Caudate nucleus (tissue), 63 donors: ENCODE measurements at places on chromosomes 3 and 15.

DNA sequence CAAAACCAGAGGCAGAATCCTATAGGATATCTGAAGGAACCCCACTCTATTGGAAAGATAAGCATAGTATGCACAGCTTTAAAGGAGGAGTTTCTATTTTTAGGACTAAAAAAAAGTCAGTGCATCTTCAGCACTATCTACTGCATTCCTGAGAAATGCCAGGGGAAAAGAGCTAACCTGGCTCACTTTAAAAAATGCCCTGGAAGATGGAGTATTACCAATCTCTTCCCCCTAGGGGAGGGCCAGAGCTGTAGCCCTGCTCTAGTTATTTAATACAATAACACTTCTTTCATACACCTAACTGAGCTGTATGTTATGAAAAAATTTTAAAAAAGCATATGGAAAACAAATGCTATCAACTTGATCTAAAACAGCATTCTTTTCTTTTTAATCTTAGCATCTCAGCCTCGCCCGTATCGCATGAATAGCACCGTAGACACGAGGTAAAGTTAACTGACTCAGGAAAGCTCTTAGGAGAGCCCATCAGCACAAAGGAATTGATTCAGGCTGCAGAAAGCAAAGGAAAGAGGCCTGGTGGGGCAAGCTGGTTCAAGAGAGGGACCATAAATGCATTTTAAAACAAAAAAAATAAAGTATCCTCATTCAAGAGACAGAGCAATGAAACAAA lies 50.2 kb downstream of the TGM4 start:
- no peak for DNase-seq

DNA sequence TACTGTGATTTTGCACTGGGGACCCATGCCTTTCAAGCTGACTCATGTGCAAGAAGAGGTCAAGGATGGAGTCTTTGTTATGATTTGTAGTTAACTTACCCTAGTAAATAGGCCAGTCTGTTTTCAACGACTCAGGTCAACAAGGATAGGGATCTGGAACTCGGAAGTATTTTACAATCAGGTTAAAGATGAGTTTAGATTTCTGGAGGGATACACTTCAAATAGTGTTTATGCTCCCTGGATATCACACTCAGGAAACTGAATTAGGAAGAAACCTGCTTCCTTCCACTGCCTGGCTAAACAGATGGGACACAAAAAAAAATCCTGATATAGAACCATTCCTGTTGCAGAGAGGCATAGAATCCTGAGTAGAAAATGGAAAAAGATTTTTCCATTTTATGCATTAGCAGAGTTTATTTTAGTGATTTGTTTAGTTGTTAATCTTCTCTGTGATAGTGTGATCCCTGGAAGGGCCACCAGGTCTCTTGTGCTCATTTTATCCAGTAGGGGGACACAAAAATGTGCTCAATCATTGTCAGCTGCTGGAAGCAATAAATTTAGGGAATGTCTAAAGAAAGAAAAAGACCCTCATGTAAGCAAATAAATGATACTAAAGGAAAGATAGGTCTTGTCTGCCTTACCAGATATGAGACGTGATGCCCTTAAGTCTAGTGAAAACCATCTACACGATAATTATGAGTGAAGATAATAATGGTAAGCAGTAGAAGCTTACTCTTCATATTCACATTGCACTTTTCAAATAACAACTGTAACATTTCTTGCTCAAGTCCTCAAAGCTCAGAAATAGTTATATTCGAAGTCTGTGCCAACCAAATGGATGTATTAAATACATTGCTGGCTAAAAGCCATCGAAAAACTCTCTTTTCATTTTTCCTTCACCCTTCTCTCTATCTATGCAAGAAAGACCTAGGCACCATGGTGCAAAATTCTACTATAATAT lies 452.1 kb upstream of the KCNMB2 start:
- DNase-seq: no peak

DNA sequence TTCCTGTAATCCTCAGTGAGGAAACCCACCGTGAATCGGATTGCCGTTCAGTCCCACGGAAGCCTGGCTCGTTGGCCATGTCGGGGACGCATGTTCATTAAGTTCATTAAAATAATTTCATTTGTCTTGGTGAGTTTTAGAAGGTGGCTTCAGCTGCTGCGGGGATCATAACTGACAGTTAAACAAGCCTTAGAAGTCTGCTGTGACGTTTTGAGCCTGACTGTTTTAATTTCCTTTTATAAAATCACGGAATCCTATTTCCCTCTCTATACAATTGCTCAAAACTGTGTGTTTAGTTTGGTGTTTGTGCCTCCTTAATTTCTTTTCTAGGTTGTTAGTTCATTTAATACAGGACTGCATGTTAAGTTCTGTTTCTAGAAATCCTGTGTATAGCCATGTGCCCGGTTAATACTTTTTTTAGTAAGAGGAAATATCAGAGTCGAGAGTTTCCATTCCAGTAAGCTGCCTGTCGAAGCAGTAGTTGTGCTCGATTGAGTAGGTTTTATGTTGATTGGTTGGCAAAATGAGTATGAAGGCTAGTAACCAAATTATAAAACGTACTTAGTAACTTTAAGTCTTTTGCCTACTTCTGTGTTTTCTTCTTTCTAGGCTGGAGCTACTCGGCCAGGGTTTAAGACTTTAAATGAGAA lies 705 bp downstream of the NIPA2 start:
- no peak for DNase-seq

GRCh38 chr3:155064920-155065319 lies 15.2 kb upstream of the MME start:
- DNase-seq: no peak

DNA sequence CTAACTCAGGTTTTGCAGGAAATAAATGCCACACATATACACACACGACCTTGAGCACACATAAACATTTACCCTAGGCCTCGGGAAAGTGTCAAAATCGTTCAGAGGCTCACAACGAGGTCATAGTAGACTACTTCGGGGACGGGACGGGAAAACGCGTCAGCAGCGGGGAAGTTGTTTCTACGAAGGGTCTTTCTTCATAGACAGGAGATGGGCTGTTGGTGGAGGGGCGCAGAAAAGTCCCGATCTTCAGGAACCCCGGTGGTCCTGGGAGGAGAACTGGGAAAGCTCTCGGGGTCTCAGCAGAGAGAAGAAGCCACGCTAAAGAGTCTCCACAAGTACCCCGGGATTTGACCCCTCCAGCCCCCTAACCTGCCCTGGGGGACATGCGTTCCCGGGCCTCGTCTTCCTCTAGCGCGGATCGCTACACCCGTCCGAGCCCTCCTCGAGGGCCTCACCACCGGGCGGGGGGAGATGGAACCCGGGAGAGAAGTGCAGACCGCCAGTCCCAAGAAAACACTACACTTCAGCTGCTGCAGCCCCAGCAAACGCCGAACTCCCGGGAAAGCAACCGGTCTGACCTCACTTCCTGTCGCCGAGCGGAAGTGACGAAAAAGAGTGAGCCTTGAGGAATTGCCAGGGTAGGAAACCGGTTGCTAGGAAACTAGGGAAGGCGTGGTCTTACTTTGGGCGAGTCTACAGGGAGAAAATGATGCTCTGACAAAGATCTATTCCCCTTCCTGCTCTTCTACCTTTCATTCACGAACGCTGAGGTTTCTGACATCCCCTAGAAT lies at the start of gene PIK3R4:
TSS of gene PIK3R4 (minus strand) at position 584 of the 794 bp plus-strand sequence. CDS start 1,611 bp downstream, outside the sequence.
- DNase-seq: peak; percentile 84

- no peak for DNase-seq
Measured at GRCh38 chr15:33442449-33442848, 131.7 kb downstream of the RYR3 start.

DNA sequence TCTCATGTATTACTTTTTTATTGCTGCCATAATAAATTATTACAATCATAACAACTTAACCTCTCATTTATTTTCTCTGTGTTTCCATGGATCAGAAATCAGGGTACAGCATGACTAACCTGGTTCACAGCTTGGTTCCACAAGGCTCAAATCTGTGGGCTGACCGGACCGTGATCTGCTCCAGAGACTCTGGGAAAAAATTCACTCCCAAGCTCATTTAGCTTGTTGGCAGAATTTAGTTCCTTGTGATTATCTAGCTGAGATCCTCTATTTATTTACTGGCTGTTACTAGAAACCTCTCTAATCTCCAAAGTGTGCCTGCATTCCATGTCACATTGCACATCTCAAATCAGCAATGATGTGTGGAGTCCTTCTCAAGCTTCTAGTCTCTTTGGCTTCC lies 386.6 kb downstream of the DIPK2A start:
- no peak for DNase-seq

GRCh38 chr3:127637546-127637945 lies 8.6 kb downstream of the PODXL2 start:
- no peak for DNase-seq

DNA sequence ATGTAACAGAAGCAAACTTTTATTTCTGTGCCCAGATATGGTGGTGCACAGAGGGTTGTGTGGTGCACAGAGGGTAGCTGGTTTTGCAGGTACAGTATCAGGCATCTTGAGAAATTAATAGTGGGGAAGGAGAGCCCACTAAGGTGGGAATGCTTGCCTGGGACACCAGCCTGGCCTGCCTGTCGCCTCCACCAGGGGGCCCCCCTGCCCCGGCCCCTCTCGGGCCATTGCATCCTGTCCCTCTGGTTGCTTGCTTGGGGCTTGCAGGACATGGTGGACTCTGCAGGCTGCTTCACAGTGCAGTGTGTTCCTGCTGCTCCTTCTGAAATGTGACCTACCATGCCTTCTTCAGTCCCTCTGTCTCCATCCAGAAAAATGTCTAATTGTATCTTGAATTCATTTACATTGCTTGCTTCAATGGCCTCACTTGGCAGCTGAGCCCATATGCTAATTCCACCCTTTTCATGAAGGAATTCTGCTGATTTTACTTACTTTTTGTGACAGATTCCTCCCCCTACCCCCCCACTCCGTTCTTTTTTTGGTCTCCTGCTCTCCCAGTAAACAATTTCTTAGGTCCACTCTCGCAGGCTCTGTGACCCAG lies 73.6 kb downstream of the EEFSEC start:
- peak; percentile 19 for DNase-seq

DNA sequence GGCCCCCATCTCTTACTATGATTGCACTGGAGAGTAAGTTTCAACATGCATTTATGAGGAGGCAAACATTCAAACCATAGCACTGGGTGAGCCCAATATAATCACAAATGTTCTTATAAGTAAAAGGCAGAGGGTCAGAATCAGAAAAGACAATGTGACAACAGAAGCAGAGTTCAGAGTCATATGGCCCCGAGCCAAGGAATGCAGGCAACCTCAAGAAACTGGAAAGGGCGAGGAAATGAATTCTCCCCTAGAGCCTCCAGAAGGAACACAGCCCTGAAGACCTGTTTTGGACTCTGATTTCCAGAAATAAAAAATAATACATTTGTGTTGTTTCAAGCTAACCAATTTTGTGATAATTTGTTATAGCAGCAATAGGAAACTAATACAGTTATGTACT lies 81.3 kb upstream of the ABI3BP start:
- no peak for DNase-seq

- no peak for DNase-seq
Measured at GRCh38 chr3:172647080-172647479, 63.8 kb downstream of the NCEH1 start.

- no peak for DNase-seq
Measured at GRCh38 chr3:188537606-188538005, 383.6 kb downstream of the LPP start.
